ENCODE measurements at places on chromosomes 3 and 15.

DNA sequence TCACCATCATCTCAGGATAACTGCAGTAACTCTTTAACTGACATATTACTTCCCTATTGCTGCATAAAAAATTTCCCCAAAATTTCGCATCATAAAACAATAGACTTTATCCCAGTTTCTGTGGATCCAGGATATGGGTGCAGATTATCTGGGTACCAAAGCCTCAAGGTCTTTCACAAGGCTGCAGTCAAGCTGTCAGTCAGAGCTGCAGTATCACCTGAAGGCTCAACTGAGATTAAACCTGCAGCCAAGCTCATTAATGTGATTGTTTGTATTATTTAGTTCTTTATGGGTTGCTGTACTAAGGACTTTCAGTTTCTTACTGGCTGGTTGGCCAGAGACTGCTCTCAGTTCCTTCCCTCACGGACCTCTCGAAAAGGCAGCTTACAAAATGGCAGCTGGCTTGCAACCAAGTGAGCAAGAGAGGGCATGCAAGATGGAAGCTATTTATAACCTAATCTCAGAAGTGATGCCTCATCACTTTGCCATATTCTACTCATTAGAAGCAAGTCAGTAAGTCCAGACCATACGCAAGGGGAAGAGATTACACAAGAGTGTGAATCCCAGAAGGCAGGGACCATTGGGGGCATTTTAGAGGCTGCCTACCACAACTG, 54.9 kb downstream of the DCUN1D1 start:
- no peak for DNase-seq

GRCh38 chr3:188166441-188166840, 12.5 kb downstream of the LPP start:
- no peak for DNase-seq

GRCh38 chr15:71202712-71203111, 87.4 kb downstream of the THSD4 start:
- no peak for DNase-seq

DNA sequence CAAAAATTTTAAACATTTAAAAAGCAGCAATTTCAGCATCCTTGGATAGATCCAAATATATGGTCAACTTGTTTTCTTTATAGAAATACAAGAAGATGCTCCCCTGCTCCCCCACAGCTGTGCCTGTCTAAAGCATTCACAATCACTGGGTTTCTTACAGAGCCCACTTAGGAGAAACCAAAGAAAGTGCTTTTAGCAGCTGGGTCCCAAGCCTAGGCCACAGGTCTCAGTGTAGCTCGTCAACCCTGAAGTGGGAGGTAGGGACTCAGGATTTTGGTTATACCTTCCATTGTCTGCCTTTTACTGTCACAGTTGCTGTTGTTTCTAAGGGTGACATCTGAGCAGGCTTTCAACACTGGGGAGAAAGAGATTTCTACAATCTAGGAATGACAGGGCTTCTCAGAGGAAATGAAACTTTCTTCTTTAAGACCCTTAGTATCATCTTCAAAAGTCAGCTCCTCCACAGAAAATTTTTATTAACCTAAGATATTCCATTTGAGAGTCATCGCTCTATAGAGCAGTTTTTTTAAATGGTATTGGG, 199.3 kb upstream of the CMC1 start:
- no peak for DNase-seq

DNA sequence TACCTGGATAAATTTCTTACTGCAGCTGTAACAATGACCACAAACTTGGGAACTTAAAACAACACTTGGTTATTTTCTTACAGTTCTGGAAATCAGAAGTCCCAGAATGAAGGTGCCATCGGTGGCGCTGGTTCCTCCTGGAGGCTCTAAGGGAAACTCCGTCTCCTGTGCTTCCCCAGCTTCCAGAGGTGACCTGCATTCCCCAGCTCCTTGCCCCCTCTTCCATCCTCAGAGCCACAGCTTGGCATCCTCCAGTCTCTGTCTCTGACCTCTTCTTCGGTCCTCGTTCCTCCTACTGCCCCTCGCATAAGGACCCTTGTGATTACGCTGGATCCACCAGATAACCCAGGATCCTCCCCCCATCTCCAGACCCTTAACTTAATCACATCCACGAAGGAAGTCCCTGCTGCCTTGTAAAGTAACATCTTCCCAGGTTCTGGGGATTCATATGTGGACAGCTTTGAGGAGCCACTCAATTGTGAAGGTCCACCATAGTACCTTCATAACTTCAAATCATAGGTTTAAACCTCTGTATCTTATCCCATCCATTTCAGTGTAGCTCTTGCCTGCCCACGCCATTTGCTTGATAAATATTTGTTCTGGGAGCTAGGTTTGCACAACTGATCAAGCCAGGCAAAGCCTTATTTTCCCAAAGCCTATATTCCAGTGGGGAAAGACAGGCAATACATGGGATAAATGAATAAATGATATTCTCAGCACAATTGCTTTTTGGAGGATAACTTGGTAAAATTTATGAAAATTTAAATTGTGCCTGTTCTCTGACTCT, 34.8 kb downstream of the KLF15 start:
- no peak for DNase-seq

DNA sequence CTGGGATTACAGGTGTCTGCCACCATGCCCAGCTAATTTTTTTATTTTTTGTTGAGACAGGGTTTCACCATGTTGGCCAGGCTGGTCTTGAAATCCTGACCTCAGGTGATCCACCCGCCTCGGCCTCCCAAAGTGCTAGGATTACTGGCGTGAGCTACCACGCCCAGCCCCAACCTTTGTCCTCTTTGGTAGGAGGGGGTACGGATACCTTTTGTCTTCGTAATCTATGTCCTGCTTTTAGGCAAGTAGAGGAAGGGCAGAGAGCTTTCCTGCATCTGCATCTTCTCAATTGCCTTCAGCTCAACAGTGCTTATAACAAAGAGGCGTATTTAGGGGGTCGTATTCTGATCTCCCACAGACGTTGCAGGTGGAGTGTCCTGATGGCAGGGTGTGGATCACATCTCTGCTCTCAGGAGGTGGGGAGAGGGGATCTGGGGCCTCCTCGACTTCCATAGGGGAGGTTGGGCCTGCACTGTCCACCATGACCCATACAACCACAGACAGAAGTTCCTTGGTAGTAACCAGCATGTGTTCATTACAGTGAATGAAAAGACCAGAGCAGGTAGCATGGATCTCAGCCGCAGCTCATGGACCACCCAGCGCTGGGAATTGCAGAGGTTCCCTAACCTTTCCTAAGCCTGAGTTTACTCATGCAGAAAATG, 21.4 kb upstream of the KCTD6 start:
- DNase-seq: no peak

DNA sequence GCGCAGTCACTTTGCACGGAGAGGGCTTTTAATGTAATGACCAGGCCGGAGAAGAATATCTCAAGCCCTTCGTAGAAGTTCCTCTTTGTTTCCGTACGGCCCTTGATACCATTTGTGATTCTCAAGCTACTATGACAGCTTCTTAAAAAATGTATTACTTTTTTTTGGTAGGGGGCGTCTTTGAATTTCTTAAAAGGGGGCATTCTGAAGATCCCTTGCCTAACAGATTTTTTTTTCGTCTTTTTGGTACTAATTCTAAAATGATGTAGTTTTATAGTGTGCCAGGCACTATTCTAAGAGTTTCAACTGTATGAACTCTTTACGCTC, 614.0 kb downstream of the MCTP2 start:
- no peak for DNase-seq

Measured in activated CD8-positive, alpha-beta memory T cell treated with anti-CD3 and anti-CD28 coated beads for 1 hour (primary cell).